ENCODE measurements at places on chromosomes 7 and 10.
A peak's percentile ranks its signal among the peaks of the same experiment; 100 is the strongest.

- no peak for DNase-seq
Observed at GRCh38 chr7:139893999-139894398, 64.9 kb downstream of the TBXAS1 start.

- peak; percentile 23 for DNase-seq
Observed at GRCh38 chr10:3048119-3049019, 19.0 kb upstream of the PFKP start.

- no peak for DNase-seq
Observed at GRCh38 chr10:71435571-71436267, 39.0 kb downstream of the CDH23 start.

DNA sequence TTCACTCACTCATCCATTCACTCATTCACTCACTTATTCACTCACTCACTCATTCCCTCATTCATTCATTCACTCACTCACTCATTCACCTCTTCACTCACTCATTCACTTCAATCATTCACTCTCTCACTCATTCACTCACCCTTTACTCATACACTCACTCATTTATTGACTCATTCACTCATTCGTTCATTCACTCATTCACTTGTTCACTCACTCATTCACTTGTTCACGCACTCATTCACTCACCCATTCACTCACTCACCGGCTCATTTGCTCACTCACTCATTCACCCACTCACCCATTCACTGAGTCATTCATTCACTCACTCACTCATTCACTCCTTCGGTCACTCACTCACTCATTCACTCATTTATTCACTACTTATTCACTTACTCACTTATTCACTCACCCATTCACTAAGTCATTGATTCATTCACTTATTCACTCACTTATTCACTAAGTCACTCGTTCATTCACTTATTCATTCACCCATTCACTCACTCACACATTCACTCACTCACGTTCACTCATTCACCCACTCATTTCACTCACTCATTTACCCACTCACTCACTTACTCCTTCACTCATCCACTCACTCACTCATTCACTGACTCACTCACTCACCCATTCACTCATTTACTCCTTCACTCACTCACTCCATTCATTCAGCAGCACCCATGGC, 4.7 kb upstream of the PFKP start:
- no peak for DNase-seq

- no peak for DNase-seq
Observed at GRCh38 chr10:103700436-103700715, 155.0 kb downstream of the SH3PXD2A start.

DNA sequence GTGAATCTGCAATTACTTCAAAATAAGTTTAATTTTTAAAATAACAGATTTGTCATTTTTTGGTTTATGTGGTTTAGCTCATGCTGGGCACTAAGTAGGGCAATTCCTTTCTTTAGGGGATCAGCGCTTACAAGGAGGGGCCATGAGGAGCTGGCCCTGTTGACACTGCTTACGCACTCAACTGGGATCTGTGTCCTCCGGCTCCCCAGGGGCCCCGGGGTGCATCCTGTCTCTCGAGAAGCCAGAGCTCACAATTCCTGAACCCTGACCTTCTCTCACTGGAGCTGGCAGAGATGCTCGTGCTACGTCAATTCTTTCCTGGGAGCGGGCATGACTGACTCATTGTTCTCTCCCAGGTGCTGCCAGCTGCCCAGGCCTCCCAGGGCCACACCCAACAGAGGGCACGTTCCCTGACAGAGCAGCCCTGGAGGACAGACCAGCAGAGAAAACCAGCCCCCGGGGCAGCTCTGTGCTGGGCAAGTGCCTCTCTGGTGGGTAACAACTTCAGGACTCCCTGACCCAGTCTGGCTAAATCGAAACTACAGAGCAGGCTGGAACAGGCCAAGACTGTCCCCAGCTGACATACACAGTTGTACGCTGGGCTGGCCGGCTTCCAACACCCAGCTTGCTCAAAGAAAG, 36.8 kb downstream of the CTBP2 start:
- no peak for DNase-seq

GRCh38 chr7:74026406-74026902, 1.5 kb upstream of the ELN start:
- DNase-seq, result no peak

DNA sequence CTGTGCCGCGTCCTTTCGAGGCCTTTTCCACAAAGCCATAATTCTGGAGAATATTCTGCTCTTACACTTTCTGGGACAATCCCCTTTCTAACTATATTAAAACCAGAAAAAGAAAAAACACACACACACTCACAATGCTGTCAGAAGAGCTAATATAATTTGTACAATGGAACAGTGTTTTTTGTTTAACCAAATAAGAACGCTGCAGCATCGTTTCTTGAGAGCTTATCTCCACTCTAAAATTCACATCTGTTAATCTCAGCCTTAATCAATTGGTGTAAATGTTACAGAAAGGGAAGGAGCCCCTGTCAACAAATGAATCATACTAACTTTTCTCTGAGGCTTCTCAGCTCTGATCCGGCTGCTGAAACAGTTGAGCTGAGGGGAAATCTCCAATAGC, 123.9 kb downstream of the GALNT11 start:
- no peak for DNase-seq

GRCh38 chr10:15725603-15726002, 5.9 kb upstream of the ITGA8 start:
- peak; percentile 55 for DNase-seq

All from amniotic stem cell (primary cell).